ENCODE measurements at places on chromosomes 3 and 15.

DNA sequence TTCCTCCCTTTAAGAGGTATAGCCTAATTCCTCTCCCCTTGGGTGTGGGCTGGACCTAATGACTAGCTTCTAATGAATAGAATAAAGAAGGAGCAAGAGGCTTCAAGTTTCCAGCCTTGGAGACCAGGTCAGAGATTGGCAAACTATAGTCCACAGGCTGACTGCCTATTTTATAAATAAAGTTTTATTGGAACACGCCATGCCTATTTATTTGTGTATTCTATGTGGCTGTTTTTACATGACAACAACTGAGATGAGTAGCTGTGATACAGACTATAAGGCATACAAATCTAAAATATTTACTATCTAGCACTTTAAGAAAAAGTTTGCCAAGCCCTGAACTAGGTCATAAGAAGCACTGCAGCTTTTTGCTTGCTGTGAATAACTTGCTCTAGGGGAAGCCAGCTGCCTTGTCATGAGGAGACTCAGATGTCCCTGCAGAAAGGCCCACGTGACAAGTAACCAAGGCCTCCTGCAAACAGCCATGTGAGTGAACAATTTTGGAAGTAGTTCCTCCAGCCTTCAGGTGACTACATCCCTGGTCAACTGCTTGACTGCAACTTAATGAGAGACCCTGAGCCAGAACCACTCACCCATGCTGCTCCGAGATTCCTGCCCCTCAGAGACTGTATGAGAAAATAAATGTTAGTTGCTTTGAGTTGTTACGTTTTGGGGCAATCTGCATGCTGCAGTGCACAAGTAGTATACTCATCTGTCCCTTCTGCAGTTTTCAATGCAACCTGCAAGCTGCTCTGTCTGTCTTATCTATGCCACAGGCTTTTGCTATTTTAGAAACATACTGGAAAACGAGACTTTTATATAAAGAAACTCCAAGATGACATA, 21.1 kb upstream of the MAP3K13 start:
- H3K4me3 ChIP-seq, result no peak overlapping the region
- H3K27me3 ChIP-seq, result no peaks in the 10 kb centered on the region
- no peak for DNase-seq
- H3K27ac ChIP-seq, result no peak overlapping the region

DNA sequence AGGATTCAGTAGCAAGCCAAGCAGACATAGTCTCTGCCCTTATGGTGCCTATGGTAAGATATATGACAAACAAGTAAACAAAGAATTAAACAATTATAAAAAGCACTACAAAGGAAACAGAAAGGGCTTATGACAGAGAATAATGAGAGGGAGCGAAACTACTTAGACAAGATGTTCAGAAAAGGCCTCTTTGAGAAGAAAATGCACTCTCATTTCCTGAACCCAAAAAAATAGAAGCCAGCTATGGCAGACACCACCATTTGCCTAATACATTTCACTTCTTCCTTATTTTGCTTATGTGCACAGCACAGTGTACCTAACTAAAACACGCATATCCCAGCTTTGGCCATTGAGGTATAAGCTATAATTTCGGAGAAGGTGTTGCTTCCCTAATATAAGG, 465.5 kb upstream of the PPP2R3A start:
- no peaks in the 10 kb centered on the region for H3K27me3 ChIP-seq
- H3K4me3 ChIP-seq, result no peak overlapping the region

- no peaks in the 10 kb centered on the region for H3K4me1 ChIP-seq
- H3K36me3 ChIP-seq, result no peaks in the 10 kb centered on the region
- no peak for DNase-seq
These were observed 11.0 kb downstream of the FGD5 start for GRCh38 chr3:14829811-14830210.

DNA sequence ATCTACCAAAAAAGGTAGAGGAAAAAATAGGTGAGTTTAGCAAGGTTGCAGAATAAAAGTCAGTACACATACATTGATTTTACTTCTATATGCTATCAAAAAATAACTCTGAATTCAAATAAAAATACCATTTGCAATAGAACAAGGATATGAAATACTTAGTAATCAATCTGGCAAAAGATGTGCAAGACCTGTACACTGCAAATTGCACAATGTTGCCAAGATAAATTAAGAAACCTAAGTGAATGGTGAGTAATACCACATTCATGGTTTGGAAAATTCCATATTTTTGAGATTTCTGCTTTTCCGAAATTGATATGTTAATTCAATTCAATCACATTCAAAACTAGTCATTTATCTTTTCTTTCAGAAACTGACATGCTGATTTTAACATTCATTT, 464.8 kb downstream of the EPHA3 start:
- DNase-seq, result no peak
- H3K36me3 ChIP-seq, result no peaks in the 10 kb centered on the region
- H3K27ac ChIP-seq, result no peak overlapping the region
- no peak overlapping the region for H3K4me3 ChIP-seq

DNA sequence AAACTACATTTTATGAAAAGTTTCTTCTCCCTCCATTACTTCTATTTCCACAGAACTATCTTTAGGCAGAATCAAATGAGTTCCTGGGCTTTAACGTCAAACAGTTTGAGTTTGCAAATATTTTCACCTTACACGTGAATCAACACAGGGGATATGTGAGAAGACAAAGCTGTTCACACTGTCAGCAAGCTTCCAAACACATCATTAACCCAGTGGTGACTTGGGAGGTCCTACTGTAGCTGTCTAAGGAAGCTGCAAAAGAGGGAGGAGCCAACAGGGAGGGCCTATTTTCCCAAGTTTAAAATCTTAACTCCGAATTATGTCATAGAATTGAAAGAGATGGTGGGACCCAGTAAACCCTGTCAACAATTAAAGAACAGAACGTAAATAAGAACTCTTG, 337.8 kb upstream of the DNAJC19 start:
- no peaks in the 10 kb centered on the region for H3K4me1 ChIP-seq
- no peak overlapping the region for H3K27ac ChIP-seq
- no peaks in the 10 kb centered on the region for H3K27me3 ChIP-seq
- no peaks in the 10 kb centered on the region for H3K36me3 ChIP-seq
- no peak for DNase-seq

- no peak overlapping the region for H3K27ac ChIP-seq
- no peaks in the 10 kb centered on the region for H3K27me3 ChIP-seq
- no peaks in the 10 kb centered on the region for H3K4me1 ChIP-seq
These were observed 97.8 kb upstream of the TBL1XR1 start for GRCh38 chr3:177295116-177295515.
